ENCODE measurements at places on chromosomes 1 and 21.
A peak's percentile ranks its signal among the peaks of the same experiment; 100 is the strongest.

- DNase-seq, result peak; percentile 32
These were observed 35.5 kb downstream of the HSD3B1 start for GRCh38 chr1:119542492-119542946.

DNA sequence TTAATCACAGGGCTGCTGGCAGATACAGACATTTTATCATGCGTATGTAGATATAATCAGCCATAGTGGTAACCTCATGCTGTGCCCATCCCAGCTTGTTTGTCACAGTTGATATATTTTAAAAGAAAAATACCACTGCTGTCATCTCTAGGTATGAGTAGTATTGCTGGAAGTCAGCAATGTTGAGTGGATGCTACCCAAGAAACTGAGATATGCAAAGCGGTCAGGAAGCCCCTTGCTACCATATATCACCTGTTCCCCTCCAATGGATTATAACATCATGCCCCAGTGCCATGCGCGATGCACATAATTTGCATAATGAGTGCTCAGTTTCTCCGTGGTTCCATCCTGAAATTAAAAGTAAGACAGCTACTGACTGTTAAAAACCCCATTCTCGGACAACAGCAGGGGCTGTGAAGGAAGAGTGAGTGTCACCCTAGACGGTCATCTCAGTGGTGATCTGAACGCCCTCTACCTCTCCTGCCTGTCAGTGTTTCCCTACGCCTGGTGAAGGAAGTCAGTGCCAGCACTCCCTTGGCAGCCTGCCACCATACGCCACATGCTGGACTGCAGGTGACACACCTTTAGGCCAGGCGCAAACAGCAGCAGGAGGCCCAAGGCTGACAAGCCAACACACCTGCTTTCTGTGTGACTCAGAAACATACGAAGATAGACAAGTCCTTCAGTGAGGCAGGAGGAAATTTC, 2.7 kb downstream of the IL10RB start:
- no peak for DNase-seq

GRCh38 chr1:244064621-244065020, 13.5 kb downstream of the ZBTB18 start:
- DNase-seq, result no peak

GRCh38 chr1:36953061-36953460, 81.3 kb downstream of the GRIK3 start:
- no peak for DNase-seq

DNA sequence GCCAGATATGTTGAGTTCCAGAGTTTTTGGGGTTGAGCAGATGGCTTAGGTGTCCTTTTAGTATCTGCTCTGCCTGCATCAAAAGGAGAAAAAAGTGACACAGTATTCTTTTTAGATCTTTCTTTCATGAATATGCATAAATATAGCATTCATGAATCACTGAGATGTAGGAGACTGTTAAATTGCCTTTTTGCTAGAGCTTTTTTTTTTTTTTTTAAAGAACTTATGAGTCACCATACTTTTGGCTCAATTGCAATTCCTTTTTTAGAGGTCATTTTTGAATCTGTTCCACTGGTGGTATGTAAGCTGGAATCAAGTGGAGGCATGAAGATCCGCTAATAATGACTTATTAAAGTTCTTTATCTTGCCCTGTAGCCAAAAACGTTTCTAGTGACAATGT, 480.9 kb upstream of the ZRANB2 start:
- DNase-seq, result no peak

- peak; percentile 99 for DNase-seq
These were observed at the start of gene S100A13 for GRCh38 chr1:153626904-153627714. Gene S100A13 (minus strand): TSS chr1:153627505. CDS start chr1:153626472, 1,033 bp downstream.

GRCh38 chr1:69567652-69568420, at the start of gene LRRC7:
Gene LRRC7 (plus strand): TSS chr1:69567922. CDS start chr1:69568640, 718 bp downstream.
- DNase-seq, result peak; percentile 62

DNA sequence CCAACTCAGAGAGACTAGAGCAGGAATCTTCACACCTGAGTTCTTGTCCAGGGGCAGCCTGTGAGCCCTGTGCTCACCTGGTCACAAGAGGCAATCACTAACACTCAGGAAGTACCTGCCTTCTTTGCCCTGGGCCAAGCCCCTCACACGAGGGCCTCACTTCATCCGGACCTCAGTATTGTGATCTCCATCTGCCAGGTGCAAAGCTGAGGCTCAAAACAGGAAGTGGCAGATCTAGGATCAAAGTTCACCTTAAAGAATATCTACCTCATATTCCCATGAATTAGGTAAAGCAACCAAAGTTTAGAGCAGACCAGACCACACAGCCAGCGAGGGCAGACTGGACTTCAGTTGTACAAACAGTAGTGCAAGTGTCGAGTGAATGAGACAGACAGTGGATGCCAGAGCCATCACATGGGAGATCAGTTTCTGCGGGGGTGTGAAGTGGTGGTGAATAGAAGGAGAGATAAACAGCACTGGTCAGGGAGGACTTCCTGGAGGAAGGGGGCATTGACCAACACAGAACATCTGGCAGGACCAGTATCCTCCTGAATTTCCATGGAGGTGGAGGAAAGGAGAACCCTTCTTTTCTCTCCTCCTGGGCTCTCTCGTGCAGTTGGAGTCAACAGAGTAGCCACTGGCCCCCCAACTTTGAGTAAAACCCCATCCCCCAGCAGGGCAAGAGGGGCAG, 116.6 kb upstream of the ZBTB40 start:
- no peak for DNase-seq

GRCh38 chr1:6991266-6991665, 206.0 kb downstream of the CAMTA1 start:
- DNase-seq, result no peak

DNA sequence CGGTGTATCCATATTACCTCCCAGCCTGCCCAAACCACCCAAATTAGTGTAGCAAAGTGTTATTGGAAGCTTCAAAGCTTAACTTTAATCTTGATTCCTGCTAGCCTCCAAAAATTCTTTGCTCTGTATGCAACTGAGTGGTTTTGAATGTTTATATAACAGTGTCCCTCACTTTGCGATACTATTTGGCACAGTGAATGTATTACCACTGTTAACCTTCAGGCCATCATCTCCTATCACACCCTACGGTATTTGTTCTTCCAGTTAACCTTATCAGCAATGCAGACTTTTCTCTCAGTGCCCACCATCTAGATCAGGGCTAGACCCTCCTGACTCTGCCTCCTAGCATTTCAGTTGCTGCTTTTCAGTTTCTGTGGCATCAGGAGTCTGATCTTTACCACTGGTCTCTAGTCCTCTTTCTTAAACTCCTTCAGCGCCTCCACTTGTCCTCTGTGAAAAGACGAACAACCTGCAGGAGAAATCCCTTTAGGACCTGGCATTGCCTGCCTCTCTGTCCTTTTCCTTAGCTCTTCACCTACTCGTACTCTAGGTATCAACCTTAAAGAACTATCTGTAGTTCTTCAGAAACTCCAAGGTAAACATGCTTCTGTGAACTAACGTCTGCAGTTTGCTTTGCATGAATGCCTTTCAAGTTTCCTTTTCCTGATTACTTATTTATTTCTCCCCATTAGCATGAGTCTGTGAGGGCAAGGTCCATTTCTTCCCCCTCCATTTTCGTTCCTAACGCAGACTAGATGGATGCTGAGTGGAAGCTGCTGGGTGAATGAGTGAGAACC, 71.7 kb downstream of the SNX7 start:
- no peak for DNase-seq

- no peak for DNase-seq
These were observed 1.3 kb downstream of the TTLL7 start for GRCh38 chr1:83997631-83998030.

GRCh38 chr1:18923756-18924211, 21.4 kb upstream of the ALDH4A1 start:
- DNase-seq, result no peak

GRCh38 chr1:8294170-8294697, 23.7 kb upstream of the SLC45A1 start:
- no peak for DNase-seq

- DNase-seq, result no peak
These were observed 81.3 kb downstream of the LRRC8D start for GRCh38 chr1:89901957-89902669.

DNA sequence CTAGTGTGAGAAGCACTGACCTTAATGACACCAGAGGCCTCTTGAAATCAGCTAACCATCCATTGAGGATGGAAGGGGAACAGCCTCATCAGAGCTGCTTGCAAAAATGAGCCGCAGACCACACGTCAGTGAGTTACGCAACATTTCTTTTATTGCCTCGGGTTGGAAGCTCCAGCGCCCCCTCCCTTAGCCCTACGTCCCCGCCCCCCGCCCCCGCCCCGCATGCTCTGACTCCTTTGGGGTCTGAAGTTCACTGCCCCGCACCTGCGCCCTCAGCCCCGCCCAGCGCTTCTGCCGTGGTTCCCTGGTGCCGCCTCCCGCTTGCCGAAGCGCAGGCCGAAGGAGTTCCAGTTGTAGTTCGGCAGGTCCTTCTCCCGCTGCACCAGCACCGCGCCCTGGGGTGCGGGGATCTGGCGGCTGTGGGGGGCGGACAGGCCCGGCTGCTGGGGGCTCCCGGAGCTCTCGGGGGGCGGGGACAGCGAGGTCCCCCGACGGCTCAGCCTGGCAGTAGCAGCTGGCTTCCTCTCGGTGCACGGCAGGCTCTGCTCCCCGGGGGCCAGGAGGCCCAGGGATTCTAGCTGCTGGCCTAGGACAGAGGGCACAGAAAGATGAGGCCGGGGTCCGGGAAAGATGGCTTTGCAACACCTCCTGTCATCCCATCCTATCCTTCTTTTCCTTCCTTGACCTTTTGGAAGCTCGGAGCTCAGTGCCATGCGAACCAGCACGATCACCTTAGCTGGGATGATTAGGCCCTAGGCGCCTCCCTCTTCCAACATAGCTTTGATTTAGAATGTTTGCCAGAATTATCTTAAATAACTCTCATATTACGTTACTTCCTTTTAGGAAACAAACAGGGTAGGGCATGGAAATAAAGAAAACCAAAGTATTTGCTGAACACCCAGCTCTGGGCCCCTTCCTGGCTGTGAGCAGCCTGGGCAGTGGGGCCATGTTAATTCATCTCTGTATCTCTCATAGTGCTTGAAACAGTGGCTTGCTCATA, 5.8 kb downstream of the KISS1 start:
- DNase-seq, result peak; percentile 56

DNA sequence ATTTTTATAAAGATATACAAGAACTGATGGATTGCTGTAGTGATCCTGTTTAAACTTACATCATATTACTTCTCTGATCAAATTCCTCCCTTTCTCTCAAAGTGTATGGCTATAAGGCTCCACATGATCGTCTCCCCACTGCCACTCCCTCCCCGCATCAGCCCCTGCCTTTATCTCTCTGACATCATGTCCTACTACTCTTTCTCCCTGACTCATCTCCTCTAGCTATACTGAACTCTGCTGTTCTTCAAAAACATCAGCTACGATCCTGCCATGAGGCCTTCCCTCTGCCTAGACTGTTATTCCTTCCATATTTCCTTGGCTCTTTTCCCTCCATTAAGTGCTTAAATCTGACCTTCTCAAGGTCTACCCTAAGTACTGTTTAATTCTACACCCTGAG, 22.8 kb downstream of the HFM1 start:
- DNase-seq, result no peak
